ENCODE measurements at places on chromosomes 1 and 21.
A peak's percentile ranks its signal among the peaks of the same experiment; 100 is the strongest.

GRCh38 chr1:203031467-203031866, 5.2 kb downstream of the PPFIA4 start:
- no peak for DNase-seq

GRCh38 chr21:24844671-24845070, 762.6 kb downstream of the MRPL39 start:
- DNase-seq = peak; percentile 14

DNA sequence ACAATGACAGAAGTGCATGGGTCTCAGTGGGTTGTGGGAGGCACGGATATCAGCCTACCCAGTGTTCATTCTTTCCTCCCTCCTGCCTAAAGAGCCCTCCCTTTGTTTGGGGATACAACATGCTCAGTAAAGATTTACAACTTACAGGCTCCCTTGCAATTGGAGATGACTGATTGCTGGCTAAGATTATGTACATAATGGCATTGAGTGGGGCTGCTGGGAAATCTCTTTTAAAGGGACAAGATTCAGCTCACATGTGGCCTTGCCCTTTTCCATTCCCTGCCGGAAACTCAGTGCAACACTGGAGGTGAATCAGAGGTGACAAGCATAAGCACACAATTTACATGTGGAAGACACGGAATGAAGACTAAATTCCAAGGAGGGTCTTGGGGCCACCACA, 83.7 kb upstream of the CHRM3 start:
- DNase-seq = no peak

DNA sequence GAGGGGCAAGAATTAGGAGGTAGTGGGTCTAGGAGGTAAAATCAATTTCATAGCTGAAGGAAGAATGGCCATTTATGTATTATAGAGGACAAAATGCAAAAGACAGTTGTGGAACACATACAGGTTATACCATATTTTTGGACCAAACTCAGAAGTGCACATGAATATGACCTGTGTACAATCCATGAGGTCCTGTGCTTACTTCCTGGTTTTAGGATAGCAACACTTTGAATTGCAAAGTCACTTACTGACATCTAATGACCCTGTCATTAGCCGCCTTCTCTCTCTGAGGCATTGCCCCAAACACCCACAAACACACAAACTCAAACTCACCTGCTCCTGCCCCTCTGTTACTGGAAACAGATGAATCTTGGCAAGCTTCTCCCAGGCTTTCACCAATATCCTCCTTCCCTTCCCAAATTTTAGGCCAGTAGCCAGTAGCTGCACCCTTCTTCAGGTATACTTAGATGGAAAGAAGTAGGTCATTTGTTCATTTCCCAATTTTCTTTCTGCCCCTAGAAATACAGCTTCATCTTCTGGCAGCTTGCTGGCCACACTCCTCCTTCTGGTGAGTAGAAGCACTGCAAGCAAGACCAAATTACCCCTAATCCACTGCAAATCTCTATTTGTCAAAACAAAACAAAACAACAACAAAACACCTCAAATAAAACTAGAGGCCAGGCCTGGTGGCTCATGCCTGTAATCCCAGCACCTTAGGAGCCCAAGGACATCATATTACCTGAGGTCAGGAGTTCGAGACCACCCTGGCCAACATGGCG, 13.7 kb upstream of the RPL5 start:
- peak; percentile 16 for DNase-seq

GRCh38 chr1:182725259-182726255, 41.2 kb upstream of the RGS8 start:
- peak; percentile 37 for DNase-seq
